Skin of body (tissue), 3 donors: ENCODE measurements at places on chromosomes 13 and 19.

GRCh38 chr13:50936679-50937078, 27.1 kb downstream of the RNASEH2B start:
- no peak for DNase-seq

DNA sequence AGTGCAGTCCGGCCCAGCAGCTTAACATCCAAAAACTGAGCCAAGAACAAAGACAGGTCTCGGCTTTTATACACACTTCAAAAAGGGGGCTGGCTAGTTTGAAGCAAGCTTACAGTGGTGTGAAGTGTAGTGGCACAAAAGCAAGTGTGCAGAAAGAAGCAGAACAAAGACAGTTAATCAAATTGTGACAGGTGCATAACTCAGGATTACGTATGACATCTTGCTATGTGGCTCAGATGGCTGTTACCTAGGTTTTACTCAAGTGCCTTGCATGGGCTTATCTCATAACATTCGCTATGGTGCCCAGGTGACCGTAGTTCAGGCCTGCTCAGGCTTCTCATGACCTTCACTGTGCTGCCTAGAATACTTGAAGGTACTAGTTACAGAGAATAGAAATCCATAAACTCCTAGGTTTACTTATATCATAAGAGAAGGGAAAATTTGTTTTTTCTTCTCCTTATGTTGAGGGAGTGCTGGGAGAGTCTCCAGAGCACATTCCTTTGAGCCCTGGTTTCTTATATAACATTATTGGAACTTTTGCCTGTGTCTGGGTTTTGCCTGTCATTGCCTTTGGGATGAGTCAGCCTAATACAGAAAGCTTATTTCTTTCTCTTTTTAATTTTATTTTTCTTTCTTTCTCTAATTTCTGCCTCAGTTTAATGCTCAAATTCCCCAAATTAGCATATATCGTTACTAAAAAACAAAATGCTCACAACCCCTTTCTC, 1629.1 kb upstream of the PCDH20 start:
- DNase-seq, result no peak

DNA sequence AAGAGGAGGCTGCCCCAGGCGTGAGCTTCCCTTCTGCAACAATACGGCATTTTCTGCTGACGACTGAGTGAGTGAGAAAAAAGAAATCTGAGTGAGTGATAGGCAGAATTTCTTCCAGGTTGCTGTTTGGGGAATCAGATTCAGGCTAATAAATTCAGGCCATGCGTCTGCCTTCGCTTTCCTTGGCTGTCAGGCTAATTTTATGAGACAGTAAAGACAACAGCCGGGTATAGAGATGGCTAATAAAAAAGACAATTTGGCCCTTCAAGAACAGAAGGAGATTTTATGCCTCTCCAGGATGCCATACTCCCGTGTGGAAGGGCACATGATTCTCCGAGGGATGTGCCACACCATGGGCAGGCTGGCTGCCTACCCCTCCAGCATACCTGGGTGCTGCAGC, 145.9 kb upstream of the UBL3 start:
- DNase-seq, result no peak

GRCh38 chr19:43675269-43675879, 5.4 kb upstream of the PLAUR start:
- no peak for DNase-seq

DNA sequence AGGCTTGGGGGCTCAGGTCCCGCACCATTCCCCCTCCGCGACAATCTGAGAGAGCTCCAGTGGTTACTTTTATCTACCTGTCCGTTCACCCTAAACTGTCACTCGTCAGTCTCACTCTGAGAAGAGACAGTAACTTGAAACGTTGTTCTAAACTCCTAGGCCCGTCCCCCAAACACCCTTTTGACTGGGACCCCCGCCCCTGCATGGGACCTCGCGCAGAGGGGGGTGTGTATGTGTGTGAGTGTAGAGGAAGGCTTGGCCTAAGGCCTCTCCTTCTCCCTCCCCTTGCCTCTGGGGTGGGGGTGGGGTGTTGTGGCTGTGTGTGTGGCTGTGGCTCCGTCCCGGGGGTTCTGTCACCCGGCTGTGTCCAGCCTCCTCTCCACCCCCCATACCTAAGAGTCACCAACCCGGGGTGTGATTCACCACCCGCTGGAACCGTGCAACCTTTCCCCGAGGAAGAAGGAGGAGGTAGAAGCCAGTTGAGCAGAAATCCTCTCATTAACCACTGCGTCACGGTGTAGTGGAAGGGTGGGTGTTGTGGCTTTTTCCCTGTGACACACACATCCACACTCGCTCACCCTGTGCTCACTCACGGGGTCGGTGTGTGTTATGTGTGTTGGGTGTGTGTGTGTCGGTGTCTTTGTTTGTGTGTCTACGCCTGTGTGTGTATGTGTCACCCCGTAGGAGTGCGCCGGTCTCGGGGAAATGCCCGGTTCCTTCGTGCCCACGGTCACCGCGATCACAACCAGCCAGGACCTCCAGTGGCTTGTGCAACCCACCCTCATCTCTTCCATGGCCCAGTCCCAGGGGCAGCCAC, 2.4 kb downstream of the FOSB start:
- DNase-seq, result no peak

GRCh38 chr19:16197188-16197621, 506 bp upstream of the AP1M1 start:
- DNase-seq, result no peak

- no peak for DNase-seq
Observed at GRCh38 chr19:6663236-6664201, 6.4 kb downstream of the TNFSF14 start.

- DNase-seq, result no peak
Observed at GRCh38 chr13:97477844-97478243, 43.9 kb downstream of the RAP2A start.
